T-cell (primary cell): ENCODE measurements at places on chromosomes 16 and 17. TPM values are rescaled to one million over a fixed set of nuclear protein-coding genes. Genes with fewer than 3 reads are reported as not detected.

MYH2 gene
- not detected for total RNA-seq

OR1A2 gene
- total RNA-seq, result not detected

NLRC5 gene
- total RNA-seq, result 685 TPM

TBC1D3E gene
- not detected for total RNA-seq

GLIS2 gene
- total RNA-seq, result 0.19 TPM

KRT17 gene
- total RNA-seq, result not detected

GPR179 gene
- 0.06 TPM for total RNA-seq

C17orf107 gene
- 4.1 TPM for total RNA-seq

NXPH3 gene
- not detected for total RNA-seq

RSL1D1 gene
- total RNA-seq, result 180 TPM

HSF4 gene
- total RNA-seq, result 49.4 TPM

KREMEN2 gene
- not detected for total RNA-seq

TM4SF5 gene
- not detected for total RNA-seq

MT1M gene
- total RNA-seq, result not detected

IL21R gene
- 38.2 TPM for total RNA-seq

TEKT1 gene
- not detected for total RNA-seq

CUEDC1 gene
- total RNA-seq, result 0.69 TPM

CACNG5 gene
- not detected for total RNA-seq

TPSD1 gene
- 0.30 TPM for total RNA-seq

NT5M gene
- 2.1 TPM for total RNA-seq

DHX58 gene
- 55.2 TPM for total RNA-seq

LDHD gene
- 0.13 TPM for total RNA-seq

CLEC3A gene
- total RNA-seq, result not detected

SYNGR3 gene
- 3.1 TPM for total RNA-seq

TMEM256 gene
- 45.6 TPM for total RNA-seq

CLTC gene
- 70.3 TPM for total RNA-seq

MRM3 gene
- total RNA-seq, result 23.8 TPM

INPP5K gene
- 91.1 TPM for total RNA-seq

P2RX5 gene
- total RNA-seq, result 35.6 TPM
